ENCODE measurements at places on chromosomes 3 and 15.

GRCh38 chr3:54949491-54950044 lies 21.7 kb upstream of the LRTM1 start:
- H3K27me3 ChIP-seq: no peaks in the 10 kb centered on the region
- H3K36me3 ChIP-seq: no peaks in the 10 kb centered on the region
- H3K4me3 ChIP-seq: no peak overlapping the region

- H3K27me3 ChIP-seq: no peaks in the 10 kb centered on the region
Measured at GRCh38 chr15:38307251-38307650, 54.6 kb downstream of the SPRED1 start.

DNA sequence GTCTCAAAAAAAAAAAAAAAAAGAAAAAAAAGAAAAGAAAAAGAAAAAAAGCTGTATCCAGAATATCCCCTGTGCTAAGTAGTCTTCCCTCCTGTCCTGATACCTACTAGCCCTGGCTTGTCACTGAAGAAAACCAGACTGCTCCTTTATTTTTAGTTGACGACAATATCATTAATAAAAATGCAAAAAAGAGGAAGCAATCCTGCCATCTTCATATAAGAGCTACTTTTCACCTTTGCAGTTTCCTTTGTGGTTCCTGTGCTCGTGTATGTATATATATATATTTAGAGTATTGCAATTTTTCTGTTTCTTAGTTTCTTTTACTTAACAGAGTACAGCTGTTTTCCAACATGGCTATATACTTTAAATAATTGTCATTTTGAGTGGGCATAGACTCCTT lies 13.6 kb downstream of the C3orf20 start:
- H3K27me3 ChIP-seq: no peaks in the 10 kb centered on the region

- no peak overlapping the region for H3K27ac ChIP-seq
- H3K36me3 ChIP-seq: no peaks in the 10 kb centered on the region
- peak; percentile 62 for DNase-seq
Measured at GRCh38 chr3:8996681-8997121, 33.4 kb upstream of the RAD18 start.

GRCh38 chr3:167776066-167776685 lies 40.7 kb downstream of the SERPINI1 start:
- no peak for DNase-seq
- no peak overlapping the region for H3K27ac ChIP-seq
- H3K4me1 ChIP-seq: no peaks in the 10 kb centered on the region
- H3K36me3 ChIP-seq: no peaks in the 10 kb centered on the region
- no peaks in the 10 kb centered on the region for H3K27me3 ChIP-seq

GRCh38 chr3:47571391-47572175 lies 7.1 kb downstream of the CSPG5 start:
- no peaks in the 10 kb centered on the region for H3K27me3 ChIP-seq
- H3K27ac ChIP-seq: no peak overlapping the region
- no peaks in the 10 kb centered on the region for H3K4me1 ChIP-seq
- H3K36me3 ChIP-seq: no peaks in the 10 kb centered on the region
- H3K4me3 ChIP-seq: no peak overlapping the region
- no peak for DNase-seq

DNA sequence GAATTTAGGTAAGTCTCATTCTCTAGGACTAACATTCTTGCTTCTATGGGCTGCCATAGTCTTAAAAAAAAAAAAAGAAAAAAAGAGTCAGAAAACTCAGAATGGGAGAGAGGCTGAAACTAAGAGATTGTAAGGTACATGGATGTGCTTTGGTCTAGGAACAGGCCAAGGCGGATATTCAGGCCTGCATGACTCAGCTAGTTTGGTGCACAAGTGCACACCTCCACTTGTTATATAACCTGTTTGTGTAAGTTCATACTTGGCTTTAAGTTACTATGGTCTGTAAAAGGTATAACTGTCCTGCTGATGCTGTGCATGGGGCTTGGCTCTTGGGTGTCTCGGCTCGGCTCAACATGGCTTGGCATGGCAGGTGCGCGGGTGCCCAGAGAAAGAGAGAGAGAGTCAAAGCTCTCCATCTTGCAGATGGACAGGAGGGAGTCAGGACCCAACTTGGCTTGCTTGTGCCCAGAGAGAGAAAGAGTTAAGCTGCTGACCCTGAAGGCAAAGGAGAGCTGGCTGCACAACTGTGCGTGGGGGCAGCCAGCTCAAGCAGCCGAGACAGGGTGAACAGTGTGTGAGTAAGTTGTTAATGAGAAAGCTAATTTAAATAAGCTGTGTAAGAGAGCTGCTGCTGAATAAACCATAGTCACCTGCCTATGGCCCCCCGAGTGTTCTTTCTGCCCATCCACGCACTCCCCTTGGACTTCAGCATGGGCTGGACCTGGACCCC lies 31.4 kb upstream of the CHRNB4 start:
- peaks cover 10% of the 10 kb centered on the region for H3K4me1 ChIP-seq
- H3K4me3 ChIP-seq: no peak overlapping the region
- H3K36me3 ChIP-seq: no peaks in the 10 kb centered on the region
- DNase-seq: no peak
- H3K27me3 ChIP-seq: no peaks in the 10 kb centered on the region

GRCh38 chr3:84724877-84725276 lies 233.9 kb upstream of the CADM2 start:
- no peaks in the 10 kb centered on the region for H3K27me3 ChIP-seq
- H3K4me3 ChIP-seq: no peak overlapping the region
- DNase-seq: no peak

GRCh38 chr3:173905381-173905780 lies 507.8 kb downstream of the NLGN1 start:
- no peaks in the 10 kb centered on the region for H3K4me1 ChIP-seq
- no peak overlapping the region for H3K27ac ChIP-seq
- no peak overlapping the region for H3K4me3 ChIP-seq
- H3K36me3 ChIP-seq: no peaks in the 10 kb centered on the region

- no peak overlapping the region for H3K27ac ChIP-seq
- no peaks in the 10 kb centered on the region for H3K36me3 ChIP-seq
- H3K4me3 ChIP-seq: no peak overlapping the region
- no peak for DNase-seq
Measured at GRCh38 chr3:5226783-5227182, 39.3 kb downstream of the EDEM1 start.

DNA sequence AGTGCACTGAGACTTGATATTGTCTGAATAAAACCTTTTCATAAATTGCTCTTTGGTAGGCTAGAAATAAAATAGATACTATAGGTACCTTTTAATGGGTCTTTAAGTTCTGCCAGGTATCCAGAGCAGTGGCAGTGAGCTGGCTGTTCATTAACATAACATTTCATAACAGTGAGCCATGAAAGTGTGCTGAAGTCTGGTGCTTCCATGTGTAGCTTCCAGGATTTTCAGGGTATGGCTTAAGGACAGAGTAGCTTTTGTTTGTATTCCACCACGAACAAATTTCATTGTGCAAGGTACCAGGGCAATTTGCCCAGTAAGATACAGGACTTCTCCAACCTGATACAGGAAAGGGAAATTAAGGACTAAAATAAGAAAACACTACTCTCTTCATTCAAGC lies 124.7 kb upstream of the NANOGP8 start:
- no peak overlapping the region for H3K4me3 ChIP-seq
- H3K27ac ChIP-seq: no peak overlapping the region
- DNase-seq: no peak
- H3K27me3 ChIP-seq: no peaks in the 10 kb centered on the region

DNA sequence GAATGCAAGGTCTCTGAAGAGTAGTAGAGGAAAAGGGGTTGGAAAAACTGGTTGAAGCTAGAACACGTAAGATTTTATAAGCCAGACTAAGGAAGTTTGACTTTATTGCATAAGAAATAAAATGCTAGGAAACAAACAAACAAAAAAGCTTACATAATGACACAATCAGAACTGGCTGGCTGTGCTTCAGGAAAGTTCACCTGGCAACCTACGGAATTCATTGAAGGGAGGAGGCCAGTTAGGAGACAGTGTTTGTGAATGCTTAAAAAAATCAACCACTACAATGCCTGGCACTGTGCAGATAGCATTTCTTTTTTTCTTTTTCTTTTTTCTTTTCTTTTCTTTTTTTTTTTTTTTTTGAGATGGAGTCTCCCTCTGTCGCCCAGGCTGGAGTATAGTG lies 1.9 kb upstream of the ICE2 start:
- no peaks in the 10 kb centered on the region for H3K4me1 ChIP-seq
- no peaks in the 10 kb centered on the region for H3K36me3 ChIP-seq
- H3K27me3 ChIP-seq: no peaks in the 10 kb centered on the region

GRCh38 chr3:60771766-60772165 lies 479.5 kb downstream of the FHIT start:
- H3K27me3 ChIP-seq: no peaks in the 10 kb centered on the region
- H3K4me1 ChIP-seq: no peaks in the 10 kb centered on the region
- no peak for DNase-seq
- H3K27ac ChIP-seq: no peak overlapping the region

GRCh38 chr3:190671658-190672057 lies 157.8 kb downstream of the IL1RAP start:
- no peaks in the 10 kb centered on the region for H3K36me3 ChIP-seq
- H3K4me1 ChIP-seq: no peaks in the 10 kb centered on the region
- H3K4me3 ChIP-seq: no peak overlapping the region
- H3K27me3 ChIP-seq: no peaks in the 10 kb centered on the region
- H3K27ac ChIP-seq: no peak overlapping the region

DNA sequence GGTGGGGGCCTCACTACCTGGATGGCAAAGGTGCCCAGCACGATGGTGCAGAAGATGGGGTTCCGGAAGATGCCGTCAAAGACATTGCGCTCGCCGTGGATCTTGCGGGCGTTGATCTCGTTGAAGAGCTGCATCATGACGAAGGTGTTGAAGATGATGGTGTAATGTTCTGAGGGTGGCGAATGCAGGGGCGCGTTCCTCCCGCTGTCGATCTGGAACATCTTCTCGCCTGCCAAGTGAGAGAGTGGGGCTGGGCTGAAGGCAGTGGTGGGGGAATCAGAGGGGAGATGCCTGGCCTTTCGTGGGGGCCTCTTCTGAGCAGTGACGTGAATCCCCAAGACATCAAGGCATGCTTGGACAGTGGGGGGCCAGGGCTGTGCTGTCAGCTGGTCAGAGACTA lies 19.6 kb upstream of the SEC13 start:
- no peaks in the 10 kb centered on the region for H3K36me3 ChIP-seq
- H3K4me1 ChIP-seq: no peaks in the 10 kb centered on the region
- DNase-seq: no peak

Data from right atrium auricular region (tissue), 2 donors.